ENCODE measurements at places on chromosomes 12 and 14.

- DNase-seq = no peak
Measured at GRCh38 chr12:6158255-6158654, 33.8 kb upstream of the VWF start.

GRCh38 chr14:61211476-61212255 is 69.5 kb downstream of the TMEM30B start:
- DNase-seq = no peak

- DNase-seq = no peak
Measured at GRCh38 chr14:42428996-42429395, 822.3 kb downstream of the LRFN5 start.

DNA sequence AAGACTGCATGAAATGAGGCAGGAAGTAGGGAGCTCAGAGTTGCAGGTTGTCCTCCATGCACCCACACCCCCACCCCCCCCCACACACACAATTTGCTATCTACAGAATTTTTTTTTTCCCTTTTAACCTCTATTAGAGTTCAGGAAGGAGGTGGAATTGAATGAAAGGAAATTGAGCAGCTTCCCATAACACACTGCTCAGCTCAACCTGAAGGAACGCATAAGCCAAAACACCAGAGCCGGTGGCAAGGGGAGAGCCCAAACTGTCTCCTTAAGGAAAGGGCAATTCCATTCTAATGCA is 74.1 kb downstream of the NUAK1 start:
- DNase-seq = no peak

DNA sequence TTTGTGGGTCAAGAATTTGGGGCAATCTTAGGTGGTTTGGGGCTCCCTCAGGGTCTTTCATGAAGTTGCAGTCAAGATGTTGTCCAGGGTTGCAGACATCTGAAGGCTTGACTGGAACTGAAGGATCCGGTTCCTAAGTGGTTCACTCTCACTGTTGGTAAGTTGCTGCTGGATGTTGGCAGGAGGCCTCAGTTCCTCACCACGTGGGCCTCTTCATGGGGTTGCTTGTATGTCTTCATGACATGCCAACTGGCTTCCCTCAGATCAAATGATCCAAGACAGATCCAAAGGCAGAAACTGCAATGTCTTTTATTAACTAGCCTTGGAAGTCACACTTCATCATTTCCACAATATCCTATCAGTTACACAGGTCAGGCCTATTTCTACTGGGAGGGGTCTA is 49.2 kb downstream of the ARF6 start:
- no peak for DNase-seq

GRCh38 chr12:64672925-64673409 is 62.7 kb downstream of the RASSF3 start:
- DNase-seq = no peak

- DNase-seq = no peak
Measured at GRCh38 chr12:47437570-47437969, 268.3 kb downstream of the RPAP3 start.

GRCh38 chr12:113169697-113170096 is 15.6 kb downstream of the DDX54 start:
- no peak for DNase-seq

GRCh38 chr14:50056435-50056834 is 59.9 kb downstream of the VCPKMT start:
- no peak for DNase-seq

Measured in caudate nucleus (tissue), 63 donors.